Cardiac septum (tissue), 1 donor: ENCODE measurements at places on chromosomes 1 and 21. TPM values are rescaled to one million over a fixed set of nuclear protein-coding genes. Genes with fewer than 3 reads are reported as not detected.

DNA sequence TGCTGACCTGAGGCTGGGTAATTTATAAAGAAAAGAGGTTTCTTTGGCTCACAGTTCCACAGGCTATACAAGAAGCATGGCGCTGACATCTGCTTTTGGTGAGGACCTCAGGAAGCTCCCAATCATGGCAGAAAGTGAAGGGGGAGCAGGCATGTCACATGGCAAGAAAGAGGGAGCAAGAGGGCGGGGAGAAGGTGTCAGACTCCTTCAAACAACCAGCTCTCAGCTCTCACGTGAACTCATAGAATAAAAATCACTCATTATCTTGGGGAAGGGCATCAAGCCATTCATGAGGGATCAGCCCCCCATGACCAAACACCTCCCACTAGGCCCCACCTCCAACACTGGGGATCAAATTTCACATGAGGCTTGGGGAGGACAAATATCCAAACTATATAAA lies 266.8 kb downstream of the RHOU start:
- no peak for DNase-seq

DNA sequence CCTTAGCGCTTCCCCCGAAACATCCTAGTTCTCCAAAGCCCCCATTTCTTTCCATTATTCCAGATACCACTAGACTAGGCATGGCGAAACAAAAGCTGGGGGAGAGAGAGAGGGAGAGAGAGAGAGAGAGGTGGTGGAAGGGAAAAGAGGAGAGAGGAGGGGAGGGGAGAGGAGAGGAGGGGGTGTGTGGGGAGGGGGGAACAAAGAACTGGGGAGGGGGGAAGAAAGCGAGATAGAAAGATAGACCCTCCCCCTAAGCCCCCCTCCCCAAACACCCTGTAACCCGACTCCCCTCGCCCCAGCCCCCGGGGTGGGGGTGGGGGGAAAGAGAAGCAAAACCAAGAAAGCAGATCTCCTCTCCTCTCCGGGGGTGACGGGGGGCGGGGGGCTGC lies 352 bp downstream of the MEX3A start:
- no peak for DNase-seq

Gene MYOM3
- 249 TPM for total RNA-seq

GRCh38 chr1:26553942-26554682 lies 24.6 kb downstream of the RPS6KA1 start:
- no peak for DNase-seq

Gene PKLR
- not detected for total RNA-seq

- DNase-seq: no peak
Measured at GRCh38 chr1:111127923-111128643, 11.8 kb downstream of the DRAM2 start.

- DNase-seq: no peak
Measured at GRCh38 chr21:29951911-29952310, 12.1 kb upstream of the GRIK1 start.

DNA sequence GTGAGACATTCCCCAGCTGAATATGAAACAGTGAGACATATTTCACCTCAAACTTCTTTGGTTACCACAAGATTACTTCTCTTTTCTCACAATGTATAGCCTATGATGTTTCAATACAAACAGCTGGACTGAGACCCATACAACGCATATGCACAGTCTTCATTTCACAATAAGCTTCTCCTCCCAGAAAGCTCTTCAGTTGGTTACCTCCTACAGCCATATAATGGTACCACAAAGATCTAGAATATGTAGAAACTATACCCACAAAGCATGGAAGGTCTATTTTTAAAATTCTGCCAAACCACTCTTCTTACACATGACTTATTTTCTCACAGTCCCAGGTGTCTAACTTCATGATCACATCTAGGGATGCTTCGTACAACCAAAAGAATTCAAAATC lies 70.8 kb downstream of the JAK1 start:
- no peak for DNase-seq

Gene FCAMR
- not detected for total RNA-seq

Gene SLX9
- total RNA-seq: 35.8 TPM

Gene SLC45A3
- total RNA-seq: 1.8 TPM

GRCh38 chr21:40227096-40227495 lies 359.9 kb downstream of the PCP4 start:
- DNase-seq: no peak

GRCh38 chr1:38046333-38046883 lies at the start of gene POU3F1:
Gene POU3F1, minus strand, starts transcription at chr1:38046793. Its CDS starts 50 bp downstream, at chr1:38046743.
- no peak for DNase-seq

DNA sequence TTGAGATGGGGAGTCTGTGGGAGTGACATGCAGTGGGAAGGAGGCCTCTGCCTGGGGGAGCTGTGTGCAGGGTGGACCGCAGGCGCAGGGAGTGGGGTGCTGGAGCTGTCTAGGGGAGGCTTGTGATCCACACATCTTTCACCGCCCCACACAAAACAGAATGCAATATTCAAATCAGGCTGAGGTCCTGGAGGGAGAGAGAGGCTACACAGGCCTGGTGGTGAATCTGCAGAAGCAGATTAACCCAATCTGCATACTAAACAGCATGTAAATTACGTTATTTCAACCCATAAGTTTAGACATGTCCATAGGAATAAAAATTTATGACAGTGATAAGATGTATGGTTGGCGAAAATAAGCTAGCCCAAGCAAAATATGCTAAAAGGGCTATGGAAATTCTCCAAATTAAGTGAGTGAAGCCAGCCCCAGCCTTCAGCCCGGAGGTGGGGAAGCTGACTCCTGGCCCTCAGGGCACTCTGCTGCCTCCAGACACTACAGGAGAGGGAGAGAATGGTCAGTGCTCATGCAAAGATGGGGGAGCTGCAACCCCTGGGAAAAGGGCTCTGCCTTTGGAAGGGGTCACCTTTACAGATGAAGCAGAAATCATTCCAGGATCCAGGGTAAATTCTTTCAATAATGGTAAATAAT lies 156.2 kb upstream of the CTTNBP2NL start:
- DNase-seq: no peak

Gene SLC9C2
- total RNA-seq: 0.13 TPM

Gene IPP
- total RNA-seq: 17.2 TPM

- DNase-seq: no peak
Measured at GRCh38 chr1:20936621-20937020, 149.5 kb upstream of the HP1BP3 start.

DNA sequence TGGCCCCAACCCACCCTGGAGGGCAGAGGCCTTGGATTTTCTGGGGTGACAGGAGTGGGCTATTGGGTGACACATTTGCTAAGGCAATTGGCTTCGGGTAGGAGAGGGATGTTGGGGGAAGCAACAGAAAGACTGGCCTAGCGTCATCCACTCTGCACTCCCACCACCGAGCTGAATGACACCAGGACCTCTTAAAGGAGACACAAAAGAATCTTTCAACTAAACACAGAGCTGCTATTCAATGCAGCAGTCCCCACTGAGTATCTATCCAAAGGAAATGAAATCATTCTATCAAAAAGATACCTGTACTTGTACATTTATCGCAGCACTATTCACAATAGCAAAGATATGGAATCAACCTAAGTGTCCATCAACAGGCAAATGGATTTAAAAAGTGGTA lies 6.2 kb downstream of the TFF2 start:
- DNase-seq: no peak

GRCh38 chr21:33544451-33545195 lies 1.8 kb downstream of the SON start:
- no peak for DNase-seq

- no peak for DNase-seq
Measured at GRCh38 chr1:150165622-150166612, 16.2 kb downstream of the PLEKHO1 start.

Gene TMCC2
- total RNA-seq: 4.0 TPM

Gene PCNX2
- 4.2 TPM for total RNA-seq

Gene PKP1
- total RNA-seq: 0.16 TPM

- DNase-seq: no peak
Measured at GRCh38 chr1:67285780-67286488, 21.7 kb upstream of the IL12RB2 start.

Gene LY9
- total RNA-seq: 0.16 TPM

DNA sequence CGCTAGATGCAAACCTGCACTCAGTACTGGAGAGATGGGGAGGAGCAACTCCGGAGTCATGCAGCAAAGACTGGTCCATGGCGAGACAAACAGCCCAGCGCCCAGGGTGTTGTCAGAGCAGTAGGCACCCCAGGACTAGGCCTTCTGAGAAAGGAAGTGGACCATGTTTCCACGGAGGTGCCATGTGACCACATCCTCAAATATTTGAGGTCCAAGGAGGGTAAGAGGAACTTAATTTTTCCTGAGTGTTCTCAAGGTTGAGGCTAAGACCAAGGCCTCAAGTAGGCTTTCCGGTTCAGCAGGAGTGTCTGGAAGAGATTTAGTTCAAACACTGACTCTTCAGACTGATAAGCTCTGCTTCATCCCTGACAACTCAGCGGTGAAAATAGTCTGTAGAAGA lies 186.2 kb downstream of the RHOU start:
- no peak for DNase-seq

- DNase-seq: no peak
Measured at GRCh38 chr1:40392221-40392620, 18.7 kb downstream of the SMAP2 start.

Gene LCE3C
- total RNA-seq: not detected

- DNase-seq: no peak
Measured at GRCh38 chr1:54884768-54885167, 2.2 kb downstream of the DHCR24 start.

GRCh38 chr1:197065559-197065958 lies 1.5 kb downstream of the F13B start:
- no peak for DNase-seq

- DNase-seq: no peak
Measured at GRCh38 chr1:109959974-109960744, 24.4 kb upstream of the AHCYL1 start.

Gene CASQ1
- total RNA-seq: 57.8 TPM

Gene FBLIM1
- total RNA-seq: 40.6 TPM

GRCh38 chr1:2299131-2299627 lies 71.1 kb downstream of the SKI start:
- DNase-seq: no peak

- no peak for DNase-seq
Measured at GRCh38 chr1:184021728-184022127, 15.8 kb downstream of the COLGALT2 start.

DNA sequence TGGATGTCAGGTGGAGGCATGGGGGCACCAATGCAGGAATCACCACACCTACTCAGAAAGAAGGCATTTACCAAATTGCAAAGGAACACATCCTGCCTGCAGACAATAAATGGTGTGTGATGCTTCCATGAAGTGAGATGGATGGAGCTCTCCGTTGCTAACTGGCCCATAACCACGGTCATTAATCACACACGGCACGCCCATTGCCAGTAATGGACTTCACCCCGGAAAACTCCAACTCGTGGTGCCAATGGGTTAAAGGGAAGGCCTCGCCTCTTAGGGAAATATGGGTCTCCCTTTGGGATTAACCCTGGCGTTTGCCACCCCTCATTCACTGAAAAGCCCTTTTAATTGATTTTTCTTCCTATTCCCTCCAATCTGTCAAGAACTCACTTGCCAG lies 443.1 kb upstream of the DAB1 start:
- DNase-seq: no peak

Gene ERO1B
- 5.8 TPM for total RNA-seq

DNA sequence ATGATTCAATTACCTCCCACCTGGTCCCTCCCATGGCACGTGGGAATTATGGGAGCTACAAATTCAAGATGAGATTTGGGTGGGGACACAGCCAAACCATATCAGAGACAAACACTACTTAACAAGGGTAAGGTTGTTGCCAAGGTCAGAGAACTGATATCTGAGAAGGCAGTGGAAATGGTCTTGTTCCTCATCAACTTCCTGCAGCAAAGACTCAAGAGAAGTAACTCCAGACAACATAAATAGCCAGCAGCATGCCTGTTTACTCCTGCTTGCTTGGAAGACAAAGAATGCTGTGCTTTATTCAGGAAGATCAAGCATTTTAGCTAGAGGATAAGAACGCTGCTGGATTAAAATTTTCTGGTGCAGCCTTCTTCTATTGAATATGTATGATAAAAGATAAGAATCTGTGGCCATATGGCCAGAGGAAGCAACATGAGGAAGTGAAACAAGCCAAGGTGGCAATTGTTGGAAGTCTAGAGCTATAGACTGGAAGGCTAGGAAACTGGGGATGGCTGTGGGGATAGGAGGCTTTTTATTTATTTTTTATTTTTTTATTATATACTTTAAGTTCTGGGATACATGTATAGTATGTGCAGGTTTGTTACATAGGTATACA lies 36.4 kb downstream of the DDAH1 start:
- DNase-seq: no peak

- DNase-seq: no peak
Measured at GRCh38 chr1:58220836-58221472, 325.6 kb downstream of the OMA1 start.

DNA sequence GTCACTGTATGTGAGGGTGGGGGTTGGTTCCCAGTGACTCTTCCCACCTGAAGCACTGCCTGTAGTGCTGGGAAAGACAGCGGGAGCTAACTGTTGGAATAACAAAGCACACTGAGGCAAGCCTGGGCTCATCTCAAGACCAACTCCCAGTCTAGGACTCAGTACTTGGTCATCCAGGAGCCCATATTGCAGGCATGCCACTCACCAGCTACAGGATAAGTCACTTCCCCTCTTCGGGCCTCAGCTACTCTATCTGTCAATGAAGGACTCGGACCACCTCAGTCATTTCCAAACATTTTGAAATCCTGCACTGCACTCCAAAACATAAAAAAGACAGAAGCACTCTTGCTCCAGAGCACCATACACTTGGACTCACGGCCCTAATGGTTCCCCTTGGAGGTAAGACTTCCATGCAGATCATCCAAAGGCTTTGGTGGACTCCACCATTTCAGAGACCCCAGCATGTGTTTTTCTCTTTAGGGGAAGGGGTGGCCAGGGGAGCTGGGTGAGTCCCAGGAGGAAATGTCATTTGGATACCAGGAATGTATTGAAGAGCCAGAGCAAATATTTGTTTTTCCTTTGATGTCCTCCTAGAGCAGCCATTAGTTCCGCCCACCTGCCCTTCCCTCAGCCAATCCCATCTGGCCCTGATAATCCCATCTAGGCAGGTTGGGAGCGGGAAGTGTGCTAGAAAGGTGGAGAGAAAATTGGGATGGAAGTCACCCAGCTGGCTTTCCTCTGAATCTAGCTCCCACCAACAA lies 3.1 kb downstream of the NUAK2 start:
- no peak for DNase-seq

DNA sequence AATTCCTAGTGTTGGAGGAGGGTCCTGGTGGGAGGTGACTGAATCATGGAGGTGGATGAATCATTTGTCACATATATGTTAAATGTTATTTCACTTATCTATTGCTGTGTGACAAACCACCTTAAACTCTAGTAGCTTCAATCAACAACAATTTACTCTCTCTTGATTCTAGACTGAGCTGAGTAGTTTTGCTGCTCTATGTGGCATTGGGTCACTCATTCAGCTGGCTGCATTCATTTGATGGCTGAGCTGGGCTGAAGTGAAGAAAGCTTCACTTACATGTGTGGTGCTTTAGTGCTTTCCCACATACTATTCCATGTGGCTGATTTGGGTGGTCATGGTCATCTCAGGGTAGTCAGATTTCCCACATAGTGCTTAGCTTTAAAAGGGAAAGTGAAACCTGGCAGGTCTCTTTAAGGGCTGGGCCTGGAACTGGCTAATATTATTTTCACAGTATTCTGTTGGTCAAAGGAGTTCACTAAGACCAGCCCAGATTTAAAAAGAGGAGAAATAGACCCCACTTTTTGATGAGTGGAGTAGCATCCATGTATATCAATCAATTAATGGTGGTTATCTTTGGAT lies 10.5 kb downstream of the DNAH14 start:
- no peak for DNase-seq
